ENCODE measurements at places on chromosomes 11 and 22. TPM values are rescaled to one million over a fixed set of nuclear protein-coding genes. Genes with fewer than 3 reads are reported as not detected.

Gene IFITM1
- 0.17 TPM for total RNA-seq

Gene TSPAN18
- 3.5 TPM for total RNA-seq

Gene E2F8
- 6.3 TPM for total RNA-seq

Gene CARNS1
- total RNA-seq, result 0.16 TPM

Gene MFRP
- not detected for total RNA-seq

Gene ZNRF3
- 7.0 TPM for total RNA-seq

Gene SYT7
- total RNA-seq, result 1.0 TPM

Gene CDCA5
- total RNA-seq, result 77.1 TPM

Gene CABP4
- not detected for total RNA-seq

Gene RASD2
- total RNA-seq, result 0.61 TPM

Gene PLEKHB1
- total RNA-seq, result 1.5 TPM

Gene STK33
- total RNA-seq, result 4.2 TPM

Gene CCDC89
- not detected for total RNA-seq

Gene MMP8
- total RNA-seq, result not detected

Gene OSBP2
- total RNA-seq, result 11.1 TPM

Gene VEGFB
- 47.6 TPM for total RNA-seq

Gene C11orf52
- 0.33 TPM for total RNA-seq

Gene FGF3
- not detected for total RNA-seq

Gene FAM227A
- 0.68 TPM for total RNA-seq

Gene SMIM38
- 0.05 TPM for total RNA-seq

Measured in A549 treated with dexamethasone at 1 μM for 4 hours (cell line).